ENCODE measurements at places on chromosomes 11 and 22.

- DNase-seq: no peak
These were observed 4.4 kb downstream of the BCL9L start for GRCh38 chr11:118921121-118921928.

GRCh38 chr11:68940651-68941323 is 37.1 kb downstream of the IGHMBP2 start:
- no peak for DNase-seq

- DNase-seq: no peak
These were observed 476.8 kb downstream of the METTL15 start for GRCh38 chr11:28584992-28585391.

- DNase-seq: no peak
These were observed 33.0 kb upstream of the CCDC188 start for GRCh38 chr22:20183823-20184222.

GRCh38 chr11:1628506-1629325 is 859 bp upstream of the KRTAP5-5 start:
- DNase-seq: peak; percentile 47

DNA sequence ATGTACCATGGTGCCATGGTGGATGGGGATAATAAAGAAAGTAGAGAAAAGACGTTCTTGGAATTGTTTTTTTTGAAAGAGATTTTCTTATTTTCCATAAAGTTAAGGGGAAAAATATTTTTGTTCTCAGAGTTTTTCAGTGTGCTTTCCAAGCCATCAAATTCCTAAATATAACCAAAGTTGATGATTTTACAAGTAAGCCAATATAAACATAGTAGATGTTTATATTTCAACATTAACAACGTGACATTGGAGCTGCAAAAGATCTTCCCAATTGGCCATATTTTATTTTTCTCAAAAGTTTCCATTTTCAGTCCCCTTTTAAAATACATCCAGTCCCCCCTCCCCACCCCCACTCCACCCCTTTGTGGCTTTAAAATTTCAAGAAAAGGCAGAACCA is 80.9 kb upstream of the PICALM start:
- DNase-seq: no peak

- DNase-seq: no peak
These were observed 71.3 kb downstream of the ETS1 start for GRCh38 chr11:128515826-128516778.

DNA sequence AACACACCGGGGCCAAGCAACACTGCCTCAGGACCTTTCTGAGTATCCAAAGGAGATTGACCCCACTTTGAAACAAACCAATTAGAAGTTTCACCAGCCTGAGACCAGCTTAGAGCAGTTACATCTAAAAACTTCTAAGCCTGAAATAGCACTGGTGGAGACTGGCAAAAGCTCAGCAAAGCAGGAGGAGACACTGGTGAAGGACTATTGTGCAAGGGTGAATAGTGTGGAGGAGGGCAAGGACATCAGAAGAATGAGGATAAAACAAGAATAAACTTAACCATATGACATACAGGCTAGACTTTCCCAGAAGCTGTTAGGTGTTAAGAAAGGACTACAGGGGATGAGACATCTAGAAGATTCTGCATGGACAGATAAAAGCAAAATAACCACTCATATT is 152.4 kb downstream of the FCHSD2 start:
- DNase-seq: no peak

GRCh38 chr11:117180661-117181585 is 2.4 kb downstream of the SIDT2 start:
- DNase-seq: peak; percentile 40

- no peak for DNase-seq
These were observed 8.4 kb downstream of the P2RY2 start for GRCh38 chr11:73226297-73227006.

DNA sequence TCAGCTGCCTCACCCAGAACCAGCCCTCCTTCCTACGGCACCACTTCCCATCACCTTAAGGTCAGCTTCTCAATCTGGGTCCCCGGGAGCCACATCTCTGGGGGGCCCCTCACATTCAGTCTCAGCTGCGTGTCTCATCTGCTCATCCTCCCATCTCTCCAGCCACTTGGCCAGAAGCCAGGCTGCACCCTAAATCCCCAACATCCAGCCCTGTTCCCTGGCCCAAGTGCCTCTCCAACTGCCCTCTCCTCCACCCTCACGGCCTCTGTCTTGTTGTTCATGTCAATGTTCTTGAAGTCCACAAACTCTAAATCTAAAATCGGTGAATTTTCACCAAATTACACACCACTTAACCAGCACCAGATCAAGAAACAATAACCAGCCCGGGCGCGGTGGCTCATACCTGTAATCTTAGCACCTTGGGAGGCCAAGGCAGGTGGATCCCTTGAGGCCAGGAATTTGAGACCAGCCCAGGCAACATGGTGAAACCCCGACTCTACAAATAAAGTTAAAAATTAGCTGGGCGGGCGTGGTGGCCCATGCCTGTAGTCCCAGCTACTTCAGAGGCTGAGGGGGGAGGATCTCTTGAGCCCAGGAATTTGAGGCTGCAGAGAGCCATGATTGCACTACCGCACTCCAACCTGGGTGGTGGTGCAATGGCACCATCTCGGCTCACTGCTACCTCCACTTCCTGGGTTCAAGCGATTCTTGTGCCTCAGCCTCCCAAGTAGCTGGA is 33.7 kb downstream of the A4GALT start:
- DNase-seq: no peak

DNA sequence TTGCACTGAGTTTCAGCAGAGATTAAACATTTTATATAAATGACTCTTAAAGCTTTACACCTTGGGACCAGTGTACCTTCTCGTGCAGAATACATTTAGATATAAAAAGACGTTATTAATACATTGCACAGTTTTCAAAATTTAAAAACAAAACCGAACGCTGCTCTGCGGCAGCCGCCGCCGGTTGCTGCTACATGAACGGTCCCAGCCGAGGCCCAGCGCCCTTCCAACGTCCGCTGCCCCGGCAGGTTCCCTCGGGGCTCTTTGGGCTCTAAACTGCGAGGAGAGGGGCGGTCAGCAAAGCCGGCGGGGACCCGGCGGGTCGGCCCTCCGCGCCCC is 2.0 kb downstream of the CDKN1C start:
- DNase-seq: no peak

- no peak for DNase-seq
These were observed 177.2 kb downstream of the INSC start for GRCh38 chr11:15291885-15292284.

GRCh38 chr11:69218946-69219720 is 63.4 kb downstream of the SMIM38 start:
- no peak for DNase-seq

DNA sequence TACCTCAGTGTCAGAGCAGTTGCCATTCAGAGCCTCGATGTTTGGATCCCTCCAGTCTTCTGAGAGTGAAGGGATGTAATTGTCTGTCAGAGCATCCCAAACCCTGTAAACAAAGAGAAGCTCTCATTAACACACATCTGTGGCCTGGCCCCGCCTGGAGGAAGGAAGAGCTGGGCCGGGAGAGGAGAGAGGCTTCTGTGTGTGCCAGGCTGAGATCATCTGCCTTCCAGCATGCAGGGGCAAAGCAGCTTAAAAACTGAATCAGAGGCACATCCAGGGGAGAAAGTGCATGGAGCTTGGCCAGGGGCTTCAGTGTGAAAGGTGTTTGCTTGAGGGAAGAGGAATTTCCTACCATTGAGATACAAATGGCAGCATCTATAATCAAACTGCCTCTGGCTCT is 14.5 kb downstream of the FEZ1 start:
- DNase-seq: no peak

DNA sequence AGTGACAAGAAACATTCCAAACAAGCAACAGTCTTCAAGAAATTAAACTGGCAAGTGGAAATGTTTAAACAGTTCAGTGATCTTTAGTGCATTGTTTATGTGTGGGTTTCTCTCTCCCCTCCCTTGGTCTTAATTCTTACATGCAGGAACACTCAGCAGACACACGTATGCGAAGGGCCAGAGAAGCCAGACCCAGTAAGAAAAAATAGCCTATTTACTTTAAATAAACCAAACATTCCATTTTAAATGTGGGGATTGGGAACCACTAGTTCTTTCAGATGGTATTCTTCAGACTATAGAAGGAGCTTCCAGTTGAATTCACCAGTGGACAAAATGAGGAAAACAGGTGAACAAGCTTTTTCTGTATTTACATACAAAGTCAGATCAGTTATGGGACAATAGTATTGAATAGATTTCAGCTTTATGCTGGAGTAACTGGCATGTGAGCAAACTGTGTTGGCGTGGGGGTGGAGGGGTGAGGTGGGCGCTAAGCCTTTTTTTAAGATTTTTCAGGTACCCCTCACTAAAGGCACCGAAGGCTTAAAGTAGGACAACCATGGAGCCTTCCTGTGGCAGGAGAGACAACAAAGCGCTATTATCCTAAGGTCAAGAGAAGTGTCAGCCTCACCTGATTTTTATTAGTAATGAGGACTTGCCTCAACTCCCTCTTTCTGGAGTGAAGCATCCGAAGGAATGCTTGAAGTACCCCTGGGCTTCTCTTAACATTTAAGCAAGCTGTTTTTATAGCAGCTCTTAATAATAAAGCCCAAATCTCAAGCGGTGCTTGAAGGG is 6.0 kb downstream of the MALAT1 start:
- DNase-seq: no peak

- no peak for DNase-seq
These were observed 5.7 kb downstream of the AMOTL1 start for GRCh38 chr11:94773842-94774241.

DNA sequence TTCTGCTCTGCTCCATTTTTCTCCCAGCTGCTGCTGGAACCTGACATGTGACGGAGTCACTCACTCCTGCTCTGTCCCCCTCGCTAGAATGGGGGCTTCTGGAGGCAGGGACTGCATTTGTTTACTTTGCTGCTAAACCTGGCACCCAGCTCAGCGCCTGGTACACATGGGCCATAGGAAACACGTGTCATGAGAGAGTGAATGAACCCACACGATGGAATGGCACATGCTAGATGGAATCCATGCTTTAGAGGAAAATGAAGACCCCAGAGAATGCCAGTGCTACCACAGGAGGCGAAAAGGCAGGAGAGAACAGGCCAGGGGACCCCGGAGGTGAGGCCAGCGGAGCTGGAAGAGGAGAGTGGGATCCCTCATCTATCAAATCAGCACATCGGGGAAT is 160.9 kb downstream of the MPPED1 start:
- DNase-seq: no peak

All from stimulated activated naive CD4-positive, alpha-beta T cell treated with Interleukin-2 at 50 U/mL for 16 hours (primary cell).